ENCODE measurements at places on chromosomes 11 and 22. TPM values are rescaled to one million over a fixed set of nuclear protein-coding genes. Genes with fewer than 3 reads are reported as not detected.

GRCh38 chr22:22460060-22460459 lies 48.5 kb downstream of the ZNF280B start:
- no peak for DNase-seq

GRCh38 chr11:92154110-92154509 lies 70.5 kb upstream of the FAT3 start:
- DNase-seq = no peak

DNA sequence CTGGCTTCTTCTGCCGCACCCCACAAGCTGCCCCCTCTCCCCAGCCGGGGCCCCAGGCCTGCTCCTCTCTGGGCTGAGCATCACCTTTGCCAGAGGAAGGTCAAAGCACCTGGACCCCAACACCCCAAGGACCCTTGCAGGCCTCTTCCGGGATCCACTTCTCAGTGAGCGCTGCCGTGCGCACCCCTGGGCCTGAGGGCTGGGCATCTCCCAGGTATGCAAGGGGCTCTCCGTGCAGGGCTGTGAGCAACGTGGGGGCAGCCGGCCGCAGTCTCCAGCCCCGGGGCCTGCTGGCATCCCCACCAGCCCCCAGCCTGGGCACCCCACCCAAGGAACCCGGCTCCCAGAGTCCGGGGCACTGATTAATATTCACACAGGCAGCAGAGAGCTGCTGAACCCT lies 64.0 kb downstream of the BRD1 start:
- no peak for DNase-seq

GRCh38 chr22:49503896-49504521 lies 323.7 kb downstream of the BRD1 start:
- no peak for DNase-seq

GRCh38 chr22:42682113-42682851 lies 33.1 kb upstream of the CYB5R3 start:
- DNase-seq = no peak

- no peak for DNase-seq
Measured at GRCh38 chr11:40100162-40100553, 1359.3 kb downstream of the LRRC4C start.

- DNase-seq = no peak
Measured at GRCh38 chr11:96303064-96303463, 39.9 kb downstream of the MAML2 start.

DNA sequence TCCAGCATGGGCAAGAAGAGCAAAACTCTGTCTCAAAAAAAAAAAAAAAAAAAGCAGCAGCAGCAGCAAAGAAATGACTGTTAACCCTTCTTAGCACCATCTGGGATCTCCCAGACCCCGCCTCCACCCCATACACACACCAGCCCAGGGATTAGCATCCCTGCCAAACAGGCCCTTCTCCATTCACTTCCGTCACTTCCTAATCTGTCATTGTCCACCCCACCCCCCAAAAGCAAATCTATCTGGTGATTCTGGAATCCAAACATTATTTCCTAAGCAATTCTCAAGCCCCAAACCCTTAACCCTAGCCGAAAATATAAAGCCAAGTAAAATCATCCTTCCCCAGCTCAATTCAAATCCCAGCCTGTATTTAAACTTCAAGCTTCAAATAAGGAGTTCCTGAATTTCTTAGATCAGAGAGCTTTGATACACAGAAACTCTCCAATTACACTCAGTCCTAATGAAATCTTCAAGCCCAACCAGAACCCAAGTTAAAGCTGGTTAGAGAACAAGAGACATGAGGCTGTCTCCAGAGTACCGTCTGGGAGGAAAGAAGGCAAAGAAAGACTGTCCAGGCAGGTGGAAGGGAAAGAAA lies 6.0 kb upstream of the AHNAK start:
- DNase-seq = no peak

- DNase-seq = no peak
Measured at GRCh38 chr11:36375353-36376008, 79.4 kb downstream of the PRR5L start.

DNA sequence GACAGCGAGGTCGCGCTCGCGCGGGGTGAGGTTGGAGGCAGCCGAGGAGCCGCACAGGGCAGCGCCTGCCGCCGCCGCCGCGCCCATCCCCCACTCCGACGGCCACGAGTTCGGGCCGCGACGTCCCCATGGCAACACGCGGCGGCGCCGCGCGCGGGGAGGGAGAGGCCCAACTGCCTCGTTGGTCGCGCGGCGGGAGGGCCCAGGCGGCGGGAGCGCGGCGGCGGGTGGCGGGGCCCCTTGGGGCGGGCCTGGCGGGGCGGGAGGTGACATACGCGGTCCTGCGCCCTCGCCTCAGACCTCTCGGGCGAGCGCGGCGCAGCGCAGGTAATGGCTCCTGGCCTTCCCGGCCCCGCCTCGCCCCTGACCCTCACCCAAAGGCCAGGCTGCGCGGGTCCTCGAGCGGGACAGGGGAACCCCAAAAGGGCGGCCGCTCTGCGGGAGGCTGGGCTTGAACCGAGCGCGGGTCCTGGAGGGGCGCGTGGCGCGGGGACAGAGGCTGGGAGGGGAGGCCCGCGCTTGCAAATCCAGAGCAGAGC lies at the start of gene DEUP1:
TSS of gene DEUP1 (plus strand) at position 297 of the 539 bp plus-strand sequence. CDS start 1,518 bp downstream, outside the sequence.
- DNase-seq = no peak

- DNase-seq = no peak
Measured at GRCh38 chr11:130612291-130612851, 163.9 kb downstream of the ADAMTS15 start.

DNA sequence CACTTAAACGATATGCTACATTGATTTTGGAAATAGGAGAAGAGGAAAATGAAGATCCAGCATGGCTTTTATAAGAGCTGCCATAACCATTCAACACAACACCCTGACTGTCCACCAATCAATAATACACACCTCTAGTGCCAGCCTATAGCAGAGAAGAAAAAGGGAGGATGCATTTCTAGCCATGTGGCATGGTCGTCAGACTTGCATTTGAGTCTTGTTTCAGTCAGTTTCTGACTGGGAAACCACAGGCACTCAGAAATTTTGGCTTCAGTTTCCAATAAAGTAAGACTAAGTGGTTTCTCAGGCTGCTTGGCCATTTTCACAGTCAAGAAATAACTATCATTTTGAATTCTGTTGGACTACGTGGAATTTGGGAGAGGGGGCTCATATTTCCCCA lies 523.5 kb upstream of the LRRC4C start:
- DNase-seq = no peak

- no peak for DNase-seq
Measured at GRCh38 chr11:73393011-73393380, 16.8 kb downstream of the RELT start.

GRCh38 chr11:45850446-45850845 lies 3.2 kb downstream of the CRY2 start:
- DNase-seq = no peak

DNA sequence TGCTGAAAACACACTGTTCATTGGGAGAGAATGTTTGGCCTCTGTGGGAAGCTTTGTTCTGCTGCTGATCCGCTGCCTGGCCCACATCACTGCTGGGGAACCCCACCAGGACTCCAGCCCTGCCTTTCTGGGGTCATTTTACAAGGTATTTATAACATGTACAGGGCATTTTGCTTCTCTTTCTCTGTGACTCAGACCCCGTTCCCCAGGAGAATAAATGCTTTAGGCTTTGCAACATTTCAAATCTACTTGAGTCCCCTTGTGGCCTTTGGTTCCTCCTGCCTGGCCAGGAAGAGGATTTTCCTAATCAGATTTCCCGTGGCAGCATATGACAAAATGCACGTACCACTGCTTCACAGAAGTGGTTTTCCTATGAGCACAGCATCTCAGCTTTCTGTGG lies 43.0 kb downstream of the BTG4 start:
- DNase-seq = no peak

DNA sequence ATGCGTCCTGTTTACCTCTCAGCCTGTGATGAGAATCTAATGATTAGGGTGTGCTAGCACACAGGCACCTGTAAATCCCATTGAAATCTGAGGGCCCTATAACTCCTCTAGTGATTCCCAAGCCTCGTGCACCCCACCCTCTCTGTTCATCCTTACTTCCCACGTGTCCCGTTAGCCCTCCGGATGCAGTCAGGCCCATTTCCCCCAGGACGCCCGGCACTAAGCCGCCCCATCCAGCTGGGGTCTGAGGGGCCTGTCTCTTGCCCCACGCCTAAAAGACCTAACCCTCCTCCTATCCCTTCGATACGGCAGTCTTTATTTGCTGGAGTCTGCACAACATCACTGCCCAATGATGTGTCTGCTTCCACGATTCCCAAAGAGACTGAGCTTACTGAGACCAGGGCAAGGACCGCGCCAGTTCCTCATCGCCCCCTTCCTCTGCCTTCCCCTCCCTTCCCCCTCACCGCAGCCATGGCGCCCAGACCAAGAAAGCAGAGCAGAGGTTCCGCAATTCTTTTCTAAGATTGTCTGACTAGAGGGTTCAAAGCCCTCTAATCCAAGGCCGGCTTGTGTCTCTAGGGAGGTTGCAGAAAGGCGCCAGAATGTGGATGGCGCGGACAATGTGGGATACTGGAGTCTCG lies 1.1 kb upstream of the FADS2 start:
- no peak for DNase-seq

DNA sequence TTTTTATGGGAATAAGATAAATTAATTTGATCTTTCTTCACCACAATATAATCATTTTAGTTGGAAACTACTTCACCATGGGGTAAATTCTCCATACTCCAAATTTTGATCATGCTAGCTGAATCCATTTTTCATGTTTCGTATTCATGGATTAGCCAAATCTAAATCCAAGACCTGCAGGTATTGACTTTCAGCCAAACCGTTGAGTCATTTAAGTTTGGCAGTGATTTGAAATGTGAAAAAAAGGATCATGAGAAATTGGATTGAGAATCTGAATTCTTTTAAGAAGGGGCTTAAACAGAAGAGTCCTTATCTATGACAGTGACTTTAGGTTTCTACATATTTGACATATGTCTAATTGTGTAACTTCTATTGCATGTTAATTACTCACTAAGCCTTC lies 5.3 kb downstream of the GAS2 start:
- DNase-seq = no peak

GRCh38 chr11:125921042-125921441 lies 16.7 kb downstream of the DDX25 start:
- DNase-seq = no peak

GRCh38 chr11:115503886-115504275 lies 334 bp downstream of the CADM1 start:
- no peak for DNase-seq

GRCh38 chr11:85746670-85747069 lies 60.7 kb upstream of the CCDC89 start:
- DNase-seq = no peak

DNA sequence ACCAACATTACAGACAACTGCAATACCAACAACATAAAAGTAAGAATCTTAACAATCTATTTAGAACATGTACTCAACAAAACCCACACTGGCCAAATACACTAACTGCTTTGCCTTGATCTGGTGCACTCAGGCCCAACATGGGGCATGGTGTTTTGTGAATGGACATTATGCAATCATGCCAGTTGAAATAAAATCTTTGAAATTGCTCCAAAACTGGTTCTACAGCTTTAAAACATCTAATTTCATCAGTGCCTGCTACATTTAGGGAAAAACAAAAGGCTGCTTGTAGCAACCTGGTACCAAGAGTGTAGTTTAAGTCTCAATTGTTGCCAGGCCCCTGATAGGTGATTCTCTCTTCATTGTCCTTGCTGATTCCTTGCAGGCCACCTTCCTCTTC lies 3.3 kb upstream of the CTR9 start:
- no peak for DNase-seq

Gene GRK3
- 5.3 TPM for total RNA-seq

Gene OR52E8
- not detected for total RNA-seq

Gene CFAP300
- total RNA-seq = 2.4 TPM

Gene OR51A2
- total RNA-seq = not detected

Gene KCNJ11
- 1.1 TPM for total RNA-seq

Gene TTC17
- 54.8 TPM for total RNA-seq

Gene C11orf97
- not detected for total RNA-seq
